A673 (cell line): ENCODE measurements at places on chromosomes 1 and 21.

DNA sequence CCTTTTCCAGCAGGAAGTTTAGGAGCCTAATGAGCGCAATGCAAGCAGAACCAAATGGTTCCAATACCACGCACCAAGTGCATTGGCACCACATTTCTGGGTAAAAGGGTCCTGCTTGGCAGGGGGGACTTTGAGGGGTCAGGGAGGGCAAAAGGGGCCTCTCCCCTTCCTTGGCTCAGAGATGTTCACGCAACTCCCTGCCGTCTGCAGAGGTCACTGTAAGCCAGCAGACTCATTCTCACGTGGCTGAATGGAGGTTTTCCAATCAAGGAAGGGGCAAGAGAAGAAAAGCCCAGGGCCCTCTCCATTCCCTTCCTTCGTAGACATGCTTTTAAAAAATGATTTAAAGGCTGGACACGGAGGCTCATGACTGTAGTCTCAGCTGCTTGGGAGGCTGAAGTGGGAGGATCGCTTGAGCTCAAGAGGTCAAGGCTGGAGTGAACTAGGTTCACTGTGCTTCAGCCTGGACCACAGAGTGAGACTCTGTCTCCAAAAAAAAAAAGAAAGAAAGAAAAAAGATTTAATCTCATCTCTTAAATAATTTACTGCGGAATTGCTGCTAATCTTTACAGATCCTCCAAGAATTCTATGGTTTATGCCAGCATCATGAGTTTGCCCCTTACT is 80.3 kb downstream of the RUNX3 start:
- peak; percentile 49 for DNase-seq

DNA sequence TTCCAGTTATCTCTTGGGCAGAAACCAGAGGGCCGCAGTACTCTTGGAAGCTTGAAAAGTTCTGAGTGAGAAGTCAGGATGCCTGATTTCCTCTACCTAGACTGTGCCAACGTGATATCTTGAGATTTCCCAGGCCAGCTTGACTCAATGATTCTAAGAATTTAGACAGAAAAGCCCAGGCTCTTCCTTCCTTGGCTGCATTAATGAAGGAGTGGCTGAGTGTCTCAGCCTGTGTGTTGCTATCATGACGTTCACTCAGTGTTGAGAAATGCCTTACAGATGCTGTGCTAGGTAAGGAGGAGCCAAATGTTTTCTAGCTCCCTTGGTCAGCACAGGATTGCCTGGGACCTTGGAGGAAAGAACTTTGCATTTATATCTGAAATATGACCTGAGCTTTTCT is 454.1 kb upstream of the USP24 start:
- DNase-seq: no peak

- peak; percentile 6 for DNase-seq
Measured at GRCh38 chr1:63063367-63063766, 259.0 kb upstream of the FOXD3 start.

- no peak for DNase-seq
Measured at GRCh38 chr21:31196724-31197123, 147.3 kb downstream of the TIAM1 start.

GRCh38 chr1:175035865-175036264 is 12.6 kb upstream of the MRPS14 start:
- no peak for DNase-seq

- DNase-seq: no peak
Measured at GRCh38 chr1:207831517-207832327, 79.2 kb downstream of the CD34 start.

GRCh38 chr1:167697667-167698141 is 24.1 kb upstream of the MPZL1 start:
- DNase-seq: no peak

GRCh38 chr1:85462931-85463649 is 1.9 kb downstream of the DDAH1 start:
- DNase-seq: no peak

- peak; percentile 81 for DNase-seq
Measured at GRCh38 chr1:38009088-38009840, 3.3 kb upstream of the UTP11 start.

- no peak for DNase-seq
Measured at GRCh38 chr1:65725064-65725463, 67.6 kb upstream of the PDE4B start.

DNA sequence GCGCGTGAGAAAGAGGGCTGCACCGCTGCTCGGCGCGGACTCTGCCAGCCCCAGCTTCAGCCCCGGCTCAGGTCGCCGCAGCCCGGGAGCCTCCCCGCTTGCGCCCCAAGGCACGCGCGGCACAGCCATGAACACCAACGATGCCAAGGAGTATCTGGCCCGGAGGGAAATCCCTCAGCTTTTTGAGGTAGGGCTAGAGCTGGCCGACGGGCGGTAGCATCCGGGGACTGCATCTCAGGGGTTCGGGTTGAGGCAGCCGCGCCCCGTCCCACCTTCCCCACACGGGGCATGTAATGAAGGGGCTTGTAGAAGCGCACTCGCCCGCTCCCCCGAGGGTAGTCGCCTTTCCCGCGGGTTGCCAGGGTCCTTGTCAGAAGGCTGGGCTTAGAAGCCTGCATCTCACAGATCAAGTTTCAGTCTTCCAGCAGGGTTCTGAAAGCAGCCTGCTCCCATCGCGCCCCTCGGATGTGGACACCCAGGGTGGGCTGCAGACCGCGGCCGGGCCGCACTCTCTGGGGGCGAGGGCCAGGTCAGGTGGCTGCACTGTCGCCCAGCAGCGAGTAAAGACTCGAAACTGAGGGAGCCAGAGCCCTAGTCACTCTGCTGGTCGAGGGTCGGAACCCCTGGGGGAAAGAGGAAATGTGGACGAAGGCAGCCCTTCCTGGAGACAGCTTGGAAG is 507 bp downstream of the AK5 start:
- peak; percentile 53 for DNase-seq

- DNase-seq: no peak
Measured at GRCh38 chr1:112727716-112728115, 12.6 kb upstream of the PPM1J start.

- peak; percentile 85 for DNase-seq
Measured at GRCh38 chr1:201309416-201309815, 26.1 kb downstream of the PKP1 start.

GRCh38 chr1:91439016-91439415 is 34.4 kb upstream of the HFM1 start:
- DNase-seq: no peak

GRCh38 chr21:45297329-45297728 is 9.6 kb upstream of the POFUT2 start:
- no peak for DNase-seq

DNA sequence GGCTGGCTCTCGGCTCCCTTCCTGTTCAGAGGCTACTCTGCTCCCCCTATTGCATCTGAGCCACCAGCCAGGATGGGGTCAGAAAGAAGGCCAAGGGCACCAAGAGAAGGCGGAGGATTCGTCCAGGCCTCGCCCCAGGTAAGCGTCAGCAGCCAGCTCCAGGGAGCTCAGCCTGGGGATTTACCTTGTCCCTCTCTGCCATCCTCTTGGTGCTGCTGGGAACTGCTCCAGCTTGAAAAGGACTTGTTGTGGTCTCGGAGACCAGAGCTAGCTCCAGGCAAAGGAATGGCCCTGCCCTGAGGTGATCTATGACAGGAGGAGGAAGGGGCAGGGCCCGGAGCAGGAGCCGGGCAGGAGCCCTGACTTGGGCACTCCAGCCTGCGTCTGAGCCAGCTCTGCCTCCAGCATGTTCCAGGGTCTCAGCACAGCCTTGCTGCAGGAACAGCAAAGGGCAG is 113.7 kb upstream of the IFFO2 start:
- DNase-seq: no peak
